ENCODE measurements at places on chromosomes 1 and 21. TPM values are rescaled to one million over a fixed set of nuclear protein-coding genes. Genes with fewer than 3 reads are reported as not detected.
A peak's percentile ranks its signal among the peaks of the same experiment; 100 is the strongest.

GRCh38 chr1:214566158-214567104 is 15.0 kb upstream of the PTPN14 start:
- no peaks in the 10 kb centered on the region for H3K4me1 ChIP-seq
- no peak overlapping the region for H3K27ac ChIP-seq
- H3K4me3 ChIP-seq: no peak overlapping the region
- no peaks in the 10 kb centered on the region for H3K36me3 ChIP-seq
- H3K27me3 ChIP-seq: no peaks in the 10 kb centered on the region
- no peak for DNase-seq

DNAJC28 gene
- 0.63 TPM for total RNA-seq

DNA sequence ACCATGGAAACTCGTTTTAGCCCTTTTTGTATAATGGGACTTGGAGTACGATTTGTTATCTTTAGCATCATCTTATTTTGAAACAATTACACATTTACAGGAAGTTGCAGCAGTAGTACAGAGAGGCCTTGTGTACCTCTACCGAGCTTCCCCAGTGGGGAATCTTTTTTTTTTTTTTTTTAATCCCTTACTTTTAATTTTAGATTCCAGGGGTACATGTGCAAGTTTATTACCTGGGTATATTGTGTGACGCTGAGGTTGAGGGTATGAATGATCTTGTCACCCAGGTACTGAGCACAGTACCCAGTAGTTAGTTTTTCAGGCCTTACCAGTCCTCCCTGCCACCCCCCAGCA is 45.9 kb downstream of the HHAT start:
- no peak overlapping the region for H3K4me3 ChIP-seq
- DNase-seq: no peak
- H3K27me3 ChIP-seq: no peaks in the 10 kb centered on the region

GRCh38 chr1:110647254-110647891 is 27.4 kb downstream of the KCNA3 start:
- no peaks in the 10 kb centered on the region for H3K27me3 ChIP-seq
- H3K36me3 ChIP-seq: no peaks in the 10 kb centered on the region
- peaks cover 32% of the 10 kb centered on the region for H3K4me1 ChIP-seq
- no peak overlapping the region for H3K4me3 ChIP-seq
- peak overlapping the region; percentile 75 for H3K27ac ChIP-seq

IQGAP3 gene
- 0.14 TPM for total RNA-seq

OR2T11 gene
- total RNA-seq: not detected

NDC1 gene
- 4.3 TPM for total RNA-seq

DNA sequence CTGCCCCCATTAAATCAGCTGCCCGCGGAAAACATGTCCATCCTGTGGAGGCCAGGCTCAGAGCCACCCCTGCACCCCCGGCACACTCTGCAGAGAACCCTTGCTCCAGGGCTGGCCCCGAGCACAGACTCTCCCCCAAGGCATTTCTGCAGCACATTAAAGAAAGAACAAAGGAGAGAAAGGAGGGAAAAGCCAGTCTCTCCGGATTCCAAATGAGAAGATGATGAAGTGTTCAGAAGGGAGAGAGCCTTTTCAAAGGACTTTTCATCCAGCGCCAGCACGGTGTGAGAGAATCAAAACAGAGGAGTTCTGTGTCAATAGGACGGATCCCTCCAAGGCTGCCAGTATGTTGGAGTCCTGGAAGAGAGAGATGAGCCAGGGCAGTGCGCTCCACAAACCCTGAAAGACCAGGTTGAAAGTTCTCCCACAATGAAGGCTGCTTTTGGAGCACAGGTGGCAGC is 498.3 kb downstream of the NPHP4 start:
- DNase-seq: no peak
- no peak overlapping the region for H3K4me3 ChIP-seq
- no peaks in the 10 kb centered on the region for H3K4me1 ChIP-seq
- H3K27ac ChIP-seq: no peak overlapping the region
- H3K27me3 ChIP-seq: no peaks in the 10 kb centered on the region

GRCh38 chr21:43348801-43349261 is 78.1 kb downstream of the SIK1 start:
- H3K4me1 ChIP-seq: peaks cover 15% of the 10 kb centered on the region
- no peaks in the 10 kb centered on the region for H3K27me3 ChIP-seq
- DNase-seq: no peak
- H3K27ac ChIP-seq: no peak overlapping the region
- no peaks in the 10 kb centered on the region for H3K36me3 ChIP-seq

GRCh38 chr1:215052256-215053015 is 30.1 kb upstream of the KCNK2 start:
- H3K27me3 ChIP-seq: no peaks in the 10 kb centered on the region
- no peak overlapping the region for H3K4me3 ChIP-seq
- DNase-seq: no peak
- no peaks in the 10 kb centered on the region for H3K4me1 ChIP-seq

MMEL1 gene
- total RNA-seq: not detected

DNA sequence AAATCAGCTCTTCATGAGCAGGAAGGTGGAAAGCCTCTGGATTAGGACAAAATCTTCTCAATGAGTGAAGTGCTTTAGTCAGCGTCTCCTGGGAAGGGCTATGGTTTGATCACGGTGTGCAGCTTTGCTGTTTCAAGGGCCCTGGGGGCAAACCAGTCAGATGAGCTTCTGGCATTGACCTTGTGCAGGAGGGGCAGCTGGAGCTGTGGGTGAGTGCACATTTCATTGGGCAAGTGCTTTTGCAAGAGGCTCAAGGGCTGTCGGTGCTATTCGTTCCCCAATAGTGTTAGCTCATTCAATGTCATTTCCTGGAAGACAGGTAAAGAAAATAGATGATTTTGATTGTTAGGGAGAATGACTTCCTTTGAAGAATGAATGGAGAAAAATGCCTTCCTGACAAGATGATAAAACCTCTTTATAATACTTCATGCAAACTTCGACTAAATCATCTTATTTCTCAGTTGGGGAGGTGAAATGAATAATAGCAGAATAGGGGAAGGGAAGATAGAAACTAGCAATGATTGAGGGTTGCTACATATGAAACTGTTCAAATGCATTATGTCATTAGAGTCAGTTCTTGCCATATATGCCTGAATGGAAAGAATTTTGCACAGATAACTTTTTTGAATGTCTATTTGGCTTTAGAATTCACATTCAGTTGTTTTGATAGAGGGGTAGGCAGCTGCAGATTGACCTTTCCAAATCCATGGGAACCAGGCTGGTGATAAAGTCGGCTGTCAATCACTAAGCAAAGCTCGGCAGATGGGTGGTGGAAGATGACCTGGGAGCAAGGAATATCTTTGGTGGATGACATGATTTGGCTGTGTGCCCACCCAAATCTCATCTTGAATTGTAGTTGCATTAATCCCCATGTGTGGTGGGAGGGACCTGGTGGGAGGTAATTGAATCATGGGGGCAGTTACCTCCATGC is 12.9 kb upstream of the DISC1 start:
- no peaks in the 10 kb centered on the region for H3K27me3 ChIP-seq
- H3K4me1 ChIP-seq: peaks cover 44% of the 10 kb centered on the region
- no peak overlapping the region for H3K4me3 ChIP-seq
- no peaks in the 10 kb centered on the region for H3K36me3 ChIP-seq
- DNase-seq: no peak

AQP10 gene
- not detected for total RNA-seq

DNA sequence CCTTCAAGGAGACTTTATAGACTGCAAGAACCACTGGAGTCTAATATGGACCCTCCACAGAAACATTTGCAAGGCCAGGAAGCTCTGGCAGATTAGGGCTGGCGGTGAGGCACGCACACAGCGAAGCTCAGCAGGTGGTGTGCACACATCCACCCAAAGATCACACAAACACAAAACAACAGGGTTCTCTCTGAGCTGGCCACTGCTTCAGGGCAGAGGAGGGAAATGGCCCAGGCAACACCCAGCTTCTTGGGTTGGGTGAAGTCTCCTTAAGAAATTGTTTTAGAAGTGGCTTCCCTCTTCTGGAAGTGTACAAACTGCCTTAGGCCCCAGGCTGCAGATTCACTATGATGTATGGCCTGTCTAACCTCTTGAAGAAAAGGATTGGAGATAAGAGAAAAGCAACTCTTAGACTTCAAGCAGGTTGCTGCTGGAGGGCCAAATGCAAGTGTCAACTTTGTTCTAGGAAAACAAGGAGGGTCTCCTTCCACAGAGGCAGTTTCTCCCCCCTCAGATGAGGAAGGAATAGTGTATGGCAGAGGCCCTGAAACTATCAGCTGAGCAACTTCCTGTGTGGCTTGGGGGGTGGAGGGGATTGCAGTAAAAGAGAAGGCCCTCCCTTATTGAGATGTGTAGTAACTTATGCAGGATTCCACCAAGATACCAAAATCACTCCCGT is 2.0 kb downstream of the RCSD1 start:
- DNase-seq: no peak
- H3K27me3 ChIP-seq: no peaks in the 10 kb centered on the region
- H3K36me3 ChIP-seq: peaks cover 33% of the 10 kb centered on the region
- H3K27ac ChIP-seq: peak overlapping the region; percentile 95
- peak overlapping the region; percentile 98 for H3K4me3 ChIP-seq

DNA sequence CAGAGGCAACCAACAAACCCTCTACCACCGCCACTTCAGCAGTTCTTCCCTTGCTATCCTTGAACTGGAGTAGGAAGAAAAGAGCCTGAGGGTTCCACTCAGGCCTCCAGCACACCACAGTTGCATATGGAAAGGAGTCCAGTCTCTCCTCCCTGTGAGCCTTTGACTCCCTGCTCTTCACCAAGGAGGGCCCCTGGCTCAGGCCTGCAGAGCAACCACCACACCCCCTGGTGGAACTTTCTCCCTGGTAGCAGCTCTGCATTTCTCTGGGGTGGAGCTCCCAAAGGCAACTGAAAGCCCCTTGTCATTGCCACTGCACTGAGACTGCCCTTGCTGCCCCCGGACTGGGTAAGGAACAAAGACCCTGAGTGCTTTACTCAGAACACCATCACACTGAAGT is 1021.5 kb upstream of the ADGRL2 start:
- no peaks in the 10 kb centered on the region for H3K36me3 ChIP-seq
- no peak overlapping the region for H3K4me3 ChIP-seq
- H3K27me3 ChIP-seq: no peaks in the 10 kb centered on the region
- no peaks in the 10 kb centered on the region for H3K4me1 ChIP-seq
- no peak overlapping the region for H3K27ac ChIP-seq

DNA sequence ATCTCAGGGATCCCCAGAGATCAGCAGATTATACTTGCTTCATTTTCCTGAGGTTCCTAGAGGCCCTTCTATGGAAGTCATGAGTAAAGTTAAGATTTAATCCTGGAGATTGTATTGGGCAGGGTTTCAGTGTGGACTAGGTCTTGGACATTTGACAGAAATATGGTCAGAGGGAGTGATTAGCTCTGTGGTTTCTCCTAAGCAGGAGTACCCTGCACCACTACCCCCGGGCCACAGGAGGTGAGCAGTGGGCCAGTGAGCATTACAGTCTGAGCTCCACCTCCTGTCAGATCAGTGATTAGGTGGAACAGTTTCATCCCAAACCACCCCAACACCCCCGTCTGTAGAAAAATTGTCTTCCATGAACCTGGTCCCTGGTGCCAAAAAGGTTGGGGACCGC is 43.2 kb downstream of the PHACTR4 start:
- peaks cover 2% of the 10 kb centered on the region for H3K4me1 ChIP-seq
- no peak for DNase-seq
- no peak overlapping the region for H3K27ac ChIP-seq
- peaks cover 2% of the 10 kb centered on the region for H3K36me3 ChIP-seq
- no peaks in the 10 kb centered on the region for H3K27me3 ChIP-seq

GRCh38 chr1:230215529-230215928 is 148.5 kb downstream of the GALNT2 start:
- DNase-seq: no peak
- peaks cover 16% of the 10 kb centered on the region for H3K4me1 ChIP-seq
- H3K27me3 ChIP-seq: no peaks in the 10 kb centered on the region
- no peaks in the 10 kb centered on the region for H3K36me3 ChIP-seq

GRCh38 chr21:45386728-45387371 is 18.1 kb upstream of the COL18A1 start:
- no peak overlapping the region for H3K27ac ChIP-seq
- no peaks in the 10 kb centered on the region for H3K4me1 ChIP-seq
- DNase-seq: no peak
- no peaks in the 10 kb centered on the region for H3K36me3 ChIP-seq
- no peak overlapping the region for H3K4me3 ChIP-seq
